Astrocyte (in vitro differentiated cells and primary cell): ENCODE measurements at places on chromosomes 2 and 18.
A peak's percentile ranks its signal among the peaks of the same experiment; 100 is the strongest.

GRCh38 chr2:2270808-2271415 is 60.2 kb downstream of the MYT1L start:
- no peak for DNase-seq

DNA sequence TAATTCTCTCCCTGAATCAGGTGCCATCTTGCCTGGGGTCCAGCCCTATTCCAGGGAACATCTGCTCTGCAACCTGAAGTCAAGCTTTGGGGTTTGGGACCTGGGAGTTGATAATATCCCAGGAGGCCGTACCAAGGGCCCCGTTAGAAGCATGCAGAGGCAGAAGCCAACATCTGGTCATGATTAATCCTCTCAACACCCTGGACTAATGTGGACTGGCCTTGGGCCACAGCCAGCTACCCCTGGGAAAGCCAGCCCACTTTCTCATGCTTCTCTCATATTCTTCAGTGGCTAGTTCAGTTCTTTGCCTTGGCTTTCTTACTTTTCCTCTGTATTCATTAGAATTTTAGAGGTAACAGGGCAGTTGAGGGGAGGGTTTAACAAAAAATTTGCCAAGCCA is 515.6 kb upstream of the NRP2 start:
- no peak for DNase-seq

- DNase-seq = no peak
Measured at GRCh38 chr2:46921676-46922448, 6.3 kb upstream of the MCFD2 start.

DNA sequence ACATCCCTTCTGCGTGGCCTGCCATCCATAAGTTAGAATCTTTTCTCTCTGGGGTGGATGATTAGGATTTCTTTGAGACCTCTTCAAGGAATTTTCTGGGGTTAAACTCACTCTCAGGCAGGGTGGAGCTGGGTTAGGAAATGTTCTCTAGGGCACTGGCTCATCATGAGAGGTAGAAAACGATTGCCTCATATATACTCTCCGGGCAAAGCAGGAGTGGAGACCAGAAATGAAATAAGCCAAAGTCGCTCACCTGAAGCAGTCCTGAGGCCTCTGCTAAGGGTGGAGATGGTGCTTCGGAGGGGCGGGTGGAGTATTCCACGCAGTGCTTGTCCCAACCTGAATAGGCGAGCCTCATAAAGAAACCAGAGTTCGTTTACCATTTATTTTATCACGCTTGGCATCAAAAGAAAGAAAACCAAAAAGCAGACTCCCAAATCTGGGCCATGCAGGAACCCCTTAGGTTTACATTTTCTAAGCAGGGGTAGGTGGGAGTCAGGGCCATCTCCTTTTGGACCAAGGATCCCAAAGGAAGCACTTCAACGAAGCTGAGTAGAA is 249.3 kb upstream of the MEIS1 start:
- DNase-seq = no peak

GRCh38 chr18:72410399-72410798 is 133.7 kb downstream of the CBLN2 start:
- peak; percentile 29 for DNase-seq

- no peak for DNase-seq
Measured at GRCh38 chr2:207839028-207839427, 69.3 kb upstream of the FZD5 start.

GRCh38 chr2:145692971-145693478 is 1173.1 kb upstream of the ZEB2 start:
- peak; percentile 98 for DNase-seq

GRCh38 chr18:72544092-72544886 is at the start of gene CBLN2:
Gene CBLN2, minus strand, starts transcription at chr18:72544342. Its CDS starts 2,182 bp downstream, at chr18:72542160.
- DNase-seq = peak; percentile 41

- no peak for DNase-seq
Measured at GRCh38 chr2:179686718-179687342, 174.6 kb downstream of the ZNF385B start.

DNA sequence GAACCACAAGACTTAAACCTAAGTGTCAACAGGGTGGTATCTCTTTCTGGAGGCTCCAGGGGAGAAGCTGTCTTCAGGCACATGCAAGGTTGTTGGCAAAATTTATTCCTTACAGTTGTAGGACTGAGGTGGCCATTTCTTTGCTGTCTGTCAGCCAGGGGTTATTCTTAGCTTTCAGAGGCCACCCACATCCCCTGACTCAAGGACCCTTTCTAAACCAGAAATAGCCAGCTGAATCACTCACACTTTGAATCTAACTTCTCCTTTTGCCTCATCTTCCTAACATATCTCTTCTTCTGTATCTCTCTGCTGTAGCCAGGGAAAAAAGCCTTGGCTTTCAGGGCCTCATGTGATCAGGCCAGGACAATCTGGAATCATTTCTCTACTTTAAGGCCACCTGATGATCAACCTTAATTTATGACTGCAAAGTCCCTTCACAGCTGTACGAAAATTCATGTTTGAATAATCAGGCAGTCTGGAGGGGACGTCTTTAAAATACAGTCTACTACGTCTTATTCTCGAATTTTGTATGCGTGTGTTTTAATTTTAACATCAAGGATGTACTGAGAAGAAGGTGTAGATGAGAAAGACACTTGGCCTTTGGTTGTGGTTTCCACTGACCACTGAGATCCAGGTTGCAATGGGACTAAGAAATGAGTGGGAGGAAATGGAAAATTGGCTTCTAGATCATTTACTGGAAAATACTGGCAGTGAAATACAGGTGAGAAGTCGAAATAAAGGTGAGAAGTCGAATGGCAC is 90.4 kb downstream of the DOCK10 start:
- no peak for DNase-seq

DNA sequence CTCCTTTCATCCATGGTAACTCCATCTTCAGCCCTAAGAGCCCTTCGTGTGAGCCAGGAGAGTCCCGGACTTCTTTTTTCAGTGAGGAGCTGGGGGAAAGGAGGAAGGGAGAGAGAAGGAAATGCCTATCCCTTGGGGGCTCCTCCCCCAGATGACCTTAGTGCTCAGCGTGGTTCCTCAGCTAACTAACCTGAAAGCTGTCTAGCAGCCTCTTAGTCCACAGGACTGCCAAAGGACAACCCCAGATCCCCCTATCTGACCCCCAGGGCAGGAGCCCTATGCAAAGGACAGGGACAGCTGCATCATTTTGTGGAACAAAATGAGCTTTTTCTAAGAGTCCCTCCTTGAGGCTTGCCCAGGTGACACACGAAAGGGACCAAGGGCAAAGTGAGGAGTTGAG is 7.9 kb downstream of the SPR start:
- no peak for DNase-seq

DNA sequence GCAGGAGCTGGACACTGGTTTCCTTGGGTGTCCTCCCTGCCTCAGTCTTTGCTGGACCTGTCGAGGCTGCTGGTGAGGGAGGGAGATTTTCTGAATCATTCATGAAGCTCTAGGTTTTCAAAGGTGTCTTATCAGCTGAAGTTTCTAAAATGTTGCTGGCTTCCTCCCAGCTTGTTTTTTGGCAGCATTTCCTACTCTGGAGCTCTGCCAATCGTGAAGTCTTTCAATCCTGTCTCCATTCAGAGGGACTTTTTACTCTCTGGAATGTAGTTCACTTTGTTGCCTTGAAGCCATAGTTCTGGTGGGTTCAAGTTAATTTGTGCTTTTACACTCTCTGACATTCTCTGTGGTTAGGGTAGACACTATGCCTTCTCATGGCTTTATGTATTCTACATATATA is 23.9 kb downstream of the SNTG2 start:
- DNase-seq = no peak

DNA sequence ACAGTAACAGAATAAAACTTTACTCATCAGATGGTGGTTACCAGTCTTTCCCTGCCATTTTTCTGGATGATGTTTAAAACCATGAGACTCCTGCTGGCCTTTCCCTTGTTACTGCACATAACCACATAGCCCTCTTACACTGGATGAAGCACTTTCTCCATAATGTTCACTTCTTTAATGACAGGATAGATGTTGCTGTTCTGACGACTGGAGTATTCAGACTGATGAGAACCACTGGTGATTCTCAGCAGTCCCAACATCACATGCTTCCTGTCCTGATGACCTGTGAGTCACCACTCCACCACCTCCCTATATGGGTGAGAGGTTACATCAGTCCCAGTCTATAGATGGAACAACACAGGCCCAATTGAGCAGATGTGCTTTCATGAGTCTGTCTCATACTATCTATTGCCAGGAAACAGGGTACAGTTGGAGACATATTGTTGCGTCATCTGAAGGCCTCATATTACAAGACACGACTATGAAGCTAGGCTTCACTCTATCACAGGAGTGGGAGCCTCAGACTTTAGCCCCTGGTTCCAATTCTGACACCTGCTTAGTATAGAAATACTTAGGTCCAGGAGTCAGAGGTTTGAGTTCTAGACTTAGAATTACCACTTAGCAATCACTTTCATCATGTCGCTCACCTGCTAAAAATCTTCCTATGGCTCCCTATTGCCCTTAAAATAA is 145.7 kb upstream of the KLF7 start:
- peak; percentile 85 for DNase-seq

GRCh38 chr2:48932667-48933066 is 177.1 kb upstream of the LHCGR start:
- DNase-seq = no peak

DNA sequence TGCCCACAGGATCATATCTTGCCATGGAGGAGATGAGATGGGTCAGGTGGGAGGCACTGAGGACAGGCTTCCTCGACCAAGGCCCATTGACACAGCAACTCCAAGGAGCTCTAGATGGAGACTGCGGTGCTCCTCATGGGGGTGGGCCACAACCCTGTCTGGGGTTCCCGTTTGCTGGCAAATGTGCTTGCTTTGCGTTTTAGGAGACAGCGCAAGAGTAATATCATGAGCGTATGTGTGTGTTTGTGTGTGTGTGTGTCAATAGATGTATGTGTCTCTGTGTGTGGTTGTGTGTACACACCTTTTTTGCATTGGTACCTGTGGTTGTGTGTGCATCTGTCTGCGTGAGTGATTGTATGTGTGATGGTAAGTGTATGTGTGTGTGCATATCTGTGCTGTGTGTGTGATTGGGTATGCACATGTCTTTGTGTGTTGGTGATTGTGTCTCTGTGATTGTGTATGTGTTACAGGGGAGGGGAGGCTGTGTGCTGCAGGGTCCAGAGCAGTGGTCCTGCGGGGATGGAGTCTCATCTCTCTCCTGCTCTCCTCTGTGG is 4.4 kb downstream of the FBLN7 start:
- no peak for DNase-seq

- no peak for DNase-seq
Measured at GRCh38 chr2:218295029-218295428, 2.7 kb upstream of the TMBIM1 start.

DNA sequence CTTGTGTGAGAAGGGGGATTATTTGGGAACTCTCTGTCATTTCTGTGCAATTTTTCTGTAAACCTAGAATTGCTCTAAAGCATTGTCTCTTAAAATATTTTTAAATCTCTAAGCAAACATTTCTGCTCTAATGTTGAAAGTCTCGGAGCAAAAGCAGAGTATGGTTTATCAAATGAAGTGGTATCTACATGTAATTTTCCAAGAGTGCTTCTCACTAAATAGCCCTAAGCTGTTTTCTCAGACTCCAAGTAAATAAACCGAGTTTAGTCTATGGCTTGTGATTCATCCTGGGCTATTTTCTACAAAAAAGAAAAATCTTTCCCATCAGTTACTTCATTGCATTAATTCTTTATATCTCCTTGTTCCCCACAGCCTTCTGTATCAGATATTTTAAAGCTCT is 90.8 kb downstream of the METTL4 start:
- no peak for DNase-seq

DNA sequence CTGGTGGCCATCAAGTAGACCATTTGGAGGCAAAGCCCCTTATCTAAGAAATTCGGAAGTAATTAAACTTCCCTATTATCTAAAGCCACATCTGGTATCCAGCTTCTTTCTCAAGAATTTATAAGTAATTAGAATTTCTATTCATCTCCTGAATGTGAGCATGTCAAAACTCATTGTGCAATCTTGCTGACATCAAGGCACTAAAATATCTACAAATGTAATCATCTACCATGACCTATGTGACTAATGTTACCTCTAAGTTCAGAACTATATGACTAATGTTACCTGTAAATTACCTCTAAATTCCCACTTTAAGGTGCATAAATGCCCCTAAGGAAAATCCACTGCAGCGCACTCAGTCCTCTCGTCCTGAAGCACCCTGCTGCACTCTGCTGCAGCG is 773.0 kb downstream of the CPS1 start:
- DNase-seq = no peak

- DNase-seq = peak; percentile 91
Measured at GRCh38 chr18:55380589-55380988, 207.4 kb downstream of the TCF4 start.
